ENCODE measurements at places on chromosomes 2 and 18.

DNA sequence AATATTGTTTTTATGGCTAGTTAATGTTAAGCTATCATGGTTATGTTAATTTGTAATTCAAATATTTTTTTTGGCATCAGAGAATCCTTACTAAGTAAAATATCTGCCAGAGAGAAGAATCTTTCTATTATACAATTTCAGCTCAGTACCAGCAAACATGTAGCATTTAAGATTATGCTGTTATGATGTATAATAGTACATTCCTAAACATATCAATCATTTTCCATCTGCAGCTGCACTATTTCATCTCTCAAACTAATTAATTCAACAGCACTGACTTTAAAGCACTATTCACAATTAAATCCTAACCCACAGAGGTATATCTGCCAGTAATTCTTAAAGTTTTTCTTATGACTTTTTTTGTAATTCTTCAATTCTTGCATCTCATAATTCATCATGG lies 250.6 kb downstream of the CD226 start:
- no peak for DNase-seq

DNA sequence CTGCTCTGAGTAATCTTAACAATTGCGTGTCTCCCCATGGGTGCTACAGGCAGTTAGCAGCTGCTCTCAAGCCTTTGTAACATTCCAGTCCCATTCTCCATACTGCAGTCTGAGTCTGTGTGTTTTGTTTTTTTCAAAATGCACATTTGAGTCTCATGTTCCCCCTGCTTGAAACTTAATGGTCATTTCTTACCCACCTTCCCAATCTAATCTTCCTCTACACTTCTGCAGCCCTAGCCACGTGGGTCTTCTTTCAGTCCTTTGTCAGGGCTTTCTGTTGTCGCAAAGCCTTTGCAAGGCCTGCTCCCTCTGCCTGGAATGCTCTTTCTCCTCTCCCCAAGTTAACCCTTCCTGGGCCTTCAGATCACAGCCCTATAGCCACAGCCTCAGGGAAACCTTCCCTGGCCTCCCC lies 24.5 kb downstream of the ELAC1 start:
- DNase-seq, result no peak

GRCh38 chr2:148922776-148923475 lies 47.9 kb downstream of the KIF5C start:
- no peak for DNase-seq

DNA sequence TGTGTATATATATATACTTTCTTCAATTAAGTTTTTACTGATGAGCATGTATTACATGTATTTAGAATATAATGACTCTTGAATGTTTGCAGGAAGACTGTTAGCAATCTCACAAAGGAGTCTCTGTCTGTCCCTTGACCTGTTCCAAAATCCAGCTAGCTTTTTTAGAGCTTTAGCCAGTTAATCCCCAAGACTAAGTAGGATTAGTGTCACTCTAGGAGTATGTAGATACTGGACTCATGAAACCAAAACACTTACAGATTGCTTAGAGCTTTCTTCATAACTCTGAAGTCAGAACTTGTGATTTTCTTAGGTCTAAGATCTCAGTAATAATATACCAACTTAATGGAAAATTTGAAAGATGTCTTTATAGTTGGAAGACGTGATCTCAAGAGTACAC lies 2.2 kb downstream of the UBXN4 start:
- DNase-seq, result no peak

DNA sequence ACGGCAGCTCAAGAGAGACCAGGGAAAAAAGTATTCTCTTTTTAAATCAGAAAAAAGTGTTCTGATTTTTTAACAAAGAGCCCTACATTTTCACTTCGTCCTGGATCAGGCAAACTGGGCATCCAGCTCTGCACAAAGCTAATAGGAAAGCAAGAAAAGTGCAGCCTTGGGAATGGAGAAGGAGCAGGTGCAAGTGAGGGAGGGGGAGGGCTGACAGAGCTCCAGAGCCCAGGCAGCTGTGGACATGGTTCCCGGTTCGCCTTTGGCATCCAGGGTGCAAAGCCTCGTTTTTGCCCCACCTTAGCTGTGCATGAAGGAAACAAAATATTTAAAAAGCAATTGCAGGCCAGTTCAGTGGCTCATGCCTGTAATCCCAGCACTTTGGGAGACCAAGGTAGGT lies 82.2 kb downstream of the FAM124B start:
- no peak for DNase-seq

DNA sequence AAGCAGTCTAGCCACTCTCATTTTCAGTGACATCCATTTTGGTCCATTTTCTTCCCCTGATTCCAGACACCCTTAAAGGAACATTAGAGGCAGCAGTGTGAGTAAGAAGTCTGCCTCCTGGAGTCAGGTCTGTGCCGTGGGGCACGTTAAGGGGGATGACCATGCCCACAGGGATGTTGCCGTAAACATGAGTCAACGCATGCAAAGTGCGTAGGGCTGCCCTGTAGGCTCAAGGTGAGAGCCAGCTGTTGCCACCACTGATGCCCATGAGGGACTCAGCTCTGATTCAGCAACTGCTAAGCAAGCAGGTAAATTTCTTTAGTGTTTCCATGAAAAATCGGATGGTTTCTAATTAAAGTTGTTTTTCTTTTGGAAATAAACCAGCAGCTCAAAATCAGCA lies 61.4 kb upstream of the TFCP2L1 start:
- DNase-seq, result no peak
